ENCODE measurements at places on chromosomes 5 and 9.

DNA sequence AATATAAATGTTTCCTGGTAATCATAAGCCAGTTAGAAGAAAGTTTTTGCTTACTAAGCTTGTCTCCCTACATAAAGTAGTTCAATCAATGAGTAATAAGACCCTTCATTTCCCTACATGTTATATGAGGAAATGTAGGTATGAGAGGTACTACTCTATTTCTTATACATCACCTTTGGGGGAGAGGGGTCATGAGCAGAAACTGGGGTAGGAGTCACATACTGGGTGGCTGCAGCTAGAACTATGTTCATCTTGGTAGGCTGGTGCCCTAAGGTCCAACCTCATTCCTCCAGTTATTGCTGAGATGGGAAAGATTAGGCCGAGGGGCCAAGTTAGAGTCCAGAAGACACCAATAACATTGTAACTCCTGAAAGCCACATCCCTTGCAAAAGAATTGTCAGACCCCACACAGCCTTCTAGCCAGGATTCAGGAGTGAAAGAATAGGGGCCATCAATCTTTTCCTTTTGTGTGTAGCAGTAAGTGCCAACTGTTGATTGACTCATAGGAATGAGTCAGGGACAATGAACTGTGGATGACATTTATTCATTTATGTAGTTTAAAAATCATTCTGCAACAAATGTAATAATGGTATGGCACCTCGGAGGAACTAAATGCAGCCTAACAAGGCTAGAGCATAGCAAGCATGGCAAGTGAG, 21.6 kb upstream of the SREK1 start:
- DNase-seq, result no peak

DNA sequence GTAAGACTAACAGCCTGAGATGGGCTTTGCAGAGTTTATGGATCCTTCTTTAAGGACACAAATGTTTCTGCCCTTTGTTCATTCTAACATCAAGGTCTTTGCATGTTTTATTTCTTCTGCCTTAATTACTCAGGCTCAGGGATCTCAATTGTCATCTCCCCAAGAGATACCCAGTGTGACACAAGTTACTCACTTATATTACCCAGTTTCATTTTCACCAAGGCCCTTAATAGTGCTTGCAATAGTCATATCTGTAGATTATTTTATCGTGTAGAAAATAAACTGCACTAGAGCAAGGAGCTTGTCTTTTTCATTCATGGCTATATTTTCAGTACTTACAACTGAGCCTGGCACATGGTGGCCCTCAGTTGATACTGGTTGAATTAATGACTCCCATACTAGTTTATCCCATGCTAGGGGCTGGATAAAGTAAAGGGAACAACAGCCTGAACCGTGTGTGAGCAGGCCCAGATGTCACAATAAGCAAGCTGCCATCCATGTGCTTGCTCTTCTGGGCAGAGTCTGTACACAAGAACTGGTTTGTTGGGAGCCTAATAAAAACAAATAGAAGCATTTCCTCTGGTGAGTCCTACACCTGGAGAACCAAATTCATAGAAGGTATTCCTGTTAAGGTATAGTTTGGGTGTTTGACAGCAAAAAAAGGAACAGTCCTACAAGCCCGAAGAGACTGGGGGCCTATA, 112.5 kb upstream of the CD180 start:
- DNase-seq, result no peak

DNA sequence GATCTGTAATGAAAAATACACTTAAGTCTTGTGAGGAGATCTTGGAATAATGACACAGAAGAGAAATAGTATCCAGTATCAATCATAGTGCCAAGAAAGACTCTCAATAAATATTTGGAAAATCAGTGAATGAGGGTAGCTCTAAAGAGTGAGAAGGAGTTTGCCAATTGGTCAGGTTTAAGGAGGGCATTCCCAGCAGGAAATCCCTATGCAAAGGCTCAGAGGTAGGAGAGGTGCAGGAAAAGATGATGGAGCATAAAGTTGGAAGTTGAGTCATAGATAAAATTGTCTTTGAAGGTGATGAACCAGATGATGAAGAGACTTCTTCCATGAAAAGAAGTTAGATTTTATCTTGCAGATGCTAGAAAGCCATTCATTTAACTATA, 27.8 kb downstream of the TNPO1 start:
- DNase-seq, result no peak

- no peak for DNase-seq
Observed at GRCh38 chr5:1657161-1657741, 133.5 kb upstream of the LPCAT1 start.

DNA sequence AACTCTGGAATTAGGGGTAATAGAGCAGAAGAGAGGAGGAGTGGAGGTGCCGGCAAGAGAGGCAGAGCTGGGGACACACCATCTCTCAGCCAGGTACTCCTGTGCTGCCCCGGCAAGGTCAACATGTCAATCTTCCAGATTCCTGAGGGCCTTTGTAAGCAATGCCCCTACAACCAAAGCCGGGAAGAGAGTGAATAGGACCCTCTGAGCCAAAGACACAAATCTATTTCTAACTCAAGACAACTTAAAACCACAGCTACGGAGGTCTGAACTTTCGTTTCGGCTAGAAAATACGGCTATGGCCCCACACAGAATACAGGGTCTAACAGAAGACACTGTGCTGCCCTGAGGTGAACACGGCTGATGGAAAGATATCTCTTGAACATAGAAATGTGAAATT, 66.6 kb downstream of the SERINC5 start:
- no peak for DNase-seq

DNA sequence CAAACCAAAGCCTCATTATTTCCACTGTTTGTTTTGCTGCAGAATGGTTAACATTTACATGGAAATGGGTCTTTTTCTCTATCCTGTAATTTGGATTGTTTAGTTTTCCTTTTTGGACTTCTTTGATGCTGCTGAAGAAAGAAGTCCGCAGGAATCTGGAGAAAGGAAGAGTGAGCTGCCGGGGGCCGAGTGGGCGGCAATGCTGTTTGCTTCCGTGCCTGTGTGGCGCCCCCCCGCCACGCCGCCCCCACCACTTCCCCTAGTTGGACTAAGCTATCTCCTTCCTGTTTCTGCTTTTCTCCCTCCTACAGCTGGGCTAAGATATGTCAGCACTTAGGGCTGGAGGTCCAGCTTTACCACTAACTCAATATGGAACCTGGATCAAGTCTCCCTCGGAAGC, 39.7 kb downstream of the ACTL7B start:
- DNase-seq, result no peak

Data from cortex of kidney (tissue), 1 donor.